CD14-positive monocyte (primary cell): ENCODE measurements at places on chromosomes 6 and 20. TPM values are rescaled to one million over a fixed set of nuclear protein-coding genes. Genes with fewer than 3 reads are reported as not detected.

HFE gene
- 14.1 TPM for polyA plus RNA-seq

DNA sequence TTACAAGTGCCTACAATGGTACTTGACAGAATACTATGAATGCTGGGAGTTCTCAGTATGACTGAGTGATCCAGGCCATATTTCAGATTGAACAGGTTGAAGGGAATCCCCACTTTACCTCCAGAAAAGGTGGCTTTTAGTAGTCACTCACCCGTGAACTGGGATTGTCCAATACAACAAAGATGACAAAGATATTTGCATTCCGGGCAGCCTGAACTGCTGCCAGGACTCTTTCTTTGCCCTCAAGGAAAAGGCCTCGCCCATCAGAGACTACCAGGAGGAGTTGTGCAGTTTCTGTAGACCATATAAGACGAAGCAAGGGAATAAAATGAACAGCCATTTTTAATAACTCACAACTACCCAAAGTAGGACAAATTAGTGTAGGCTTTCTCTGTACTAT is 6.3 kb upstream of the LYRM2 start:
- DNase-seq, result no peak

DNA sequence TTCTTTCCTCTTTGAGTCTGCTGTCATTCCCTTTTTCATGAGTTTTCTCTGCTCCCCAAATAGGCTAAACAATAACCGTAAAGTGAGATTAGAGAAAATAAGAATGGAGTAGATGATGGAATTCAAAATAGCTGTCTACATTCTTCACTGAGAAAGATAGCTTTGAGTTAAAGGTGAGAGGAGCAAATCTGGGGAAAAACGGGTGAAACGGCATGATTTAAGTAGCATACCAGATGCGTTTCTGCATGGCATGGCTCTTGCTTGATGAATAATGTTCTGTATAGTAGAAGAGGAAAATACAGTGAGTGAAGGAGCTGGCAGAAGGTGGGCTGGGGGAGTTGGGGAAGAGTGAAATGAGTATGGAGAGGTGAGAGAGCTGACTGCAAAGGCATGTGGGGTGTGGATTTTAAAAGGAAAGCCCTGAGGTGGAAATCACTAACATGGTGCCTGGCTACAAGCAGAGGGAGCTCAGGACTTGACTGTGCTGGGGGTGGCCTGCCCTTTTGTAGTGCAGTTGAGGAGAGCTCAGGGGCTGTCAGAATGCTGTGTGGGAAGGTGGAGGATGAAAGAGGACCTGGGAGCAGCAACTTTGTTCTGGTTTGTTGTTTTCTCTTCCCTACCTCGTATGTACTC is 8.8 kb downstream of the BICRAL start:
- no peak for DNase-seq

DNA sequence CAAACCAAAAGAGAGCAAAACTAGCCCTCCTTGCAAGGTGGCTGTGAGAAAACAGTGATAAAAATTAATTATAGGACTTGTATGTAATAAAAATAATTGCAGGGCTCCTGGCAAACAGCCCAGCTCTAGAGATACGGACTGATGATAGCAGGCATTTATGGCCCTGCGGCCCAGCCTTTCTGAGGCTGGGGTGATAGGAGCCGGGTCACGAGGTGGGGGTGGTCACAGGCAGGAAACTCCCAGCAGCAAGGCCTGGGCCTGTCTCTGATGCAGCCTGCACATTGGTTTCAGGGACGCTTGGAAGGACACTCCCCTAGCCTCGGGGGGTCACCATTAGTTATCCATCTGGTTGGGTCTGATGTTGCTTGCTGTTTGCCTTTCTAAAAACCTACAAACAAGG is 18.7 kb upstream of the TTPAL start:
- DNase-seq, result no peak

DNA sequence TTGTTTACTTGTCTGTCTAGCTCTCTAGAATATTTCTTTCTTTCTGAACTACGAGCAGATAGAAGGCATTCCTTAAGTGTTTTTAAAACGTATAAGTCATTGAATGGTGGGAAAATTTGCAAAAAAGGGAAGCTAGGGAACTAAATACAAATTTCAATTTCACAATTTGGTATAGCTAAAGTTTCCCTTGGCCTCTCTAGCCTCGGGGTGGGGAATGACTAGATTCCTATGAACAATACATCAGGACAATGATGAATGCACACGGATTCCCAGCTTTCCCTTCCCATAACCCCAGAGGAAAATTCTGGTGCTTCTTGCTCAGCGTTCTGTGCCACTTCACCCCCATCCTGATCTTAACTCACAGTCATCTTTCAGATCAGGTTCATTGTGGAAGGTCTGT is 113.3 kb upstream of the ASF1A start:
- DNase-seq, result no peak

- DNase-seq, result peak; percentile 45
Observed at GRCh38 chr6:127204281-127204680, 62.4 kb upstream of the RNF146 start.

- DNase-seq, result no peak
Observed at GRCh38 chr6:112362027-112362795, 15.1 kb downstream of the RFPL4B start.

- DNase-seq, result no peak
Observed at GRCh38 chr6:168377484-168377855, 57.9 kb upstream of the DACT2 start.

DNA sequence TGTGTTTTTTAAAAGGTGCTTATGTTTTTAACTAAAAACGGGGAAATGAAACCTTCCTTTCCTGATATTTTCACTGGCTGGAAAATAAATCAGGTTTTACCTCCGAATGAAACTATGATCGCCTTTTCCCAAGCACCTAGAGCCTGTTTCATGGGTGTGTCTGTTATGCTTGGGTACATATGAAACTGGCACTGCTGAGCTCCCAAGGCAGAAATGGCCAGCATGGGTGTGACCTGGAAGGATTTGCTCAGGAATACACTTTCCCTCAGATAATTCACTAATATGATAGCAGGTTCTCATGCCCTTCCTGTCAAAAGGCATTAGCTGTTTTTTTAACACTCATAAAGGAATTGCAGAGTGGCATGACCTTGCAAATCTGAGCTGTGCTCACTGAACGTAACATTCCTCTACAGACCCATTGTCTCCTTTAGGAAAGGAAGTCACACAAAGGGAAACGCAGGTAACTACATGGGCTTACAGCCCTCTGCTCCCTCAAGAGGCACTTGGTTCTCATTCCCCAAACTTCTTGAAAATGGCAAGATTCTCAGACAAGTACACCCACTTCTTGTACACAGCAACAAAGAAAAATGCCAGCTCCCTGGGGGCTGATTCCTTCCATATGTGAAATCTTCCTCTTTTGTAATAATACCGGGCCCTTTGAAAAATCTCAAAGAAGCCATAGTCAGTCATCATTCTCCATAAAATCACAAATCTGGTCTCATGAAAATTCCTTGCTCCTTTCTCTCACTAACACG is 72.7 kb downstream of the METTL24 start:
- no peak for DNase-seq
